Memory B cell (primary cell): ENCODE measurements at places on chromosomes 12 and 14.

GRCh38 chr14:95911456-95911855 is 34.8 kb downstream of the TUNAR start:
- no peak for DNase-seq

- DNase-seq = no peak
Observed at GRCh38 chr14:24576771-24577170, 721 bp upstream of the CTSG start.

DNA sequence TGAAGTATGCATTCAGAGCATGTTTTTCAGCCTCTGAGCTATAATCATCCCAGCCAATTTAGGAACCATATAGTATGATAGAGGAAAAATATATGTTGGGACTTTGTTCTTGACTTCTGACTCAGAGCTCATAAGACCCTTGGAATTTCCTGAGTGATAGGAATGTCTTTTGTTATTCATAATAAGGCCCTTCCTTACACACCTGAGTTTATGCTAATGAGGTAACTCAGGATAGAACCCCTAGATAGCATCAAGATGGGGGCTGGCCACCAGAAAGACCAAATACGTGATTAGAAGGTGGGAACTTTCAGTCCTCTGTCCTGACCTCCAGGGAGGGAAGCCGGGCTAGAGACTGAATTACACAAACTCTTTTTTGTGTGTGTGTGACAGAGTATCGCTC is 32.4 kb upstream of the PLEK2 start:
- no peak for DNase-seq

- DNase-seq = no peak
Observed at GRCh38 chr12:28517101-28517500, 326.8 kb downstream of the CCDC91 start.

DNA sequence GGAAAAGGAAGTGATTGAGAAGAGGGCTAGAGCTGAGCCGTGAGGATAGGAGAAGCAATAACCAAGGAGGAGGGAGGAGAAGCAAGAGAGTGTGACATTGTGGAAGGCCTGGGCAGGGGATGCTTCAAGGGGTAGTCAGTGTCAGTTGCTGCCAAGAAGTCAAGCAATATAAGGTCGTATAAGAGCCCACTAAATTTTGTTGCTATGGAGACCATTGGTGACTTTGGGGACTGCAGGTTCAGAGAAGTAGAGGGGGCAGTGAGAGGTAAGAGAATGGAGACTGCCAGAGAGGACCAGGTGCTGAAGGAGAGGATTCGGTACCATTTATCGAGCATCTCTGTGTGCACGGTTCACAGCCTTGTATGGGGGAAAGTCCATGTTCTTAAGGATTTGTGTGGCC is 3.1 kb upstream of the ATXN3 start:
- no peak for DNase-seq

GRCh38 chr12:119175081-119175480 is 3.6 kb upstream of the HSPB8 start:
- DNase-seq = no peak

GRCh38 chr12:79515530-79515935 is 175.2 kb downstream of the PAWR start:
- no peak for DNase-seq

DNA sequence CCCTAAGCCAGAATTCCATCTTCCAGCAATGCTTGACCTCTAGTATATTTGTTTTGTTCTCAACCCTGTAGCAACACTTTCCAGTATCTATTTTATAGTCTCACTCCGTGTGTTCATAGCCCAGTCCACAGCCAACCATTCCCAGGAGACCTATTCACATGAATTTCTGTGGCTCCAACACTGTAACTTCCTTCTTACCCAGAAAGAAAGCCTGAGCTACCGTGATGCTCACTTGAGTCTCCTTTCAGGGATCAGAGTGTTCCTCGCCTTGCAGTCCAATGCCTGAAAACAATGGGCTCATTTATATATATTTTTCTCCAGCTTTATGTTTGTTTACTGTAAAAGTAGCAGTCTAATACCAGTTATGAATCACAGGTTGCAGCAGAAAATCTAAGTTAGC is 645.0 kb upstream of the NOVA1 start:
- no peak for DNase-seq

DNA sequence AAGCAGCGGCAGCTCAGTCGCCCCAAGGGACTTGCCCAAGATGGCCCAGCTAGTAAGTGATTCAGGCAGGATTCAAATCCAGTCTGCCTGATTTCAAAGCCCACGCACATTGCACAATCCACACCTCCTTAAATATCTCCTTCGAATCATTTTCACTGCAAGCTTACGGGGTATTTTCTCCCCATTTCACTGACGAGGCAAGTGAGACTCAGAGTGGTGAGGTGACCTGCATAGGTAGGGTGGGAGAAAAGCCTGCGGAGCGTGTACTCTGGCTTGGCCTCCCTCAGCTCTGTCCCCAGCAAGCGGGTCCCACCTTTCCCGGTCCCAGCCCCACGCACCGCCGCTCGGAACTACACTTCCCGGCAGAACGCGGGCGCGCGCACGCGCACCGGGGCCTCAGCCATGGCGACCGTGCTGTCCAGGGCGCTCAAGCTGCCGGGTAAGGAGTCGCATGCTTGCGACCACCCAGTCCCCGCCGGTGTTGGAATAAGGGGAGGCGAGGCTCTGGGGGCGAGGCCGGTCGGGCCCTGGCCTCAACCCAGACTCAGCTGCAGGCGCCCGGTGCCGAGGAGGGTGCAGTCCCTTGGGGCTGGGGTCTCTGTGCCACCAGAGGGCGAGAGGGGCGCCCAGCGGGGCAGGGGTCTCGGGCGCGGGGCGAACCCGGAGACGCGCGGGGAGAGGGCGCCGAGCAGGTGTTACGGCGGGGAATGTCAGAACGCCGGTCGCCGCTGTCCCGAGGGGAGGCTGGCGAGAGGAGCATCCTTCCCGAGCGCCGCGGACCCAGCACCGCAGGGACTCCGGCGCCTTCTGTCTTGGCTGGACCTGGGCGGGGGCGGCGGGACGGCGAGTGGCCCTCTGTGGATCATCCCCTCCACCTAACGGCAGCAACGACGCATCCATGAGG is at the start of gene FAM234B:
Gene FAM234B, plus strand, starts transcription at position 380 of the 904 bp plus-strand sequence. Its CDS starts 23 bp downstream, at position 403.
- DNase-seq = peak; percentile 60

DNA sequence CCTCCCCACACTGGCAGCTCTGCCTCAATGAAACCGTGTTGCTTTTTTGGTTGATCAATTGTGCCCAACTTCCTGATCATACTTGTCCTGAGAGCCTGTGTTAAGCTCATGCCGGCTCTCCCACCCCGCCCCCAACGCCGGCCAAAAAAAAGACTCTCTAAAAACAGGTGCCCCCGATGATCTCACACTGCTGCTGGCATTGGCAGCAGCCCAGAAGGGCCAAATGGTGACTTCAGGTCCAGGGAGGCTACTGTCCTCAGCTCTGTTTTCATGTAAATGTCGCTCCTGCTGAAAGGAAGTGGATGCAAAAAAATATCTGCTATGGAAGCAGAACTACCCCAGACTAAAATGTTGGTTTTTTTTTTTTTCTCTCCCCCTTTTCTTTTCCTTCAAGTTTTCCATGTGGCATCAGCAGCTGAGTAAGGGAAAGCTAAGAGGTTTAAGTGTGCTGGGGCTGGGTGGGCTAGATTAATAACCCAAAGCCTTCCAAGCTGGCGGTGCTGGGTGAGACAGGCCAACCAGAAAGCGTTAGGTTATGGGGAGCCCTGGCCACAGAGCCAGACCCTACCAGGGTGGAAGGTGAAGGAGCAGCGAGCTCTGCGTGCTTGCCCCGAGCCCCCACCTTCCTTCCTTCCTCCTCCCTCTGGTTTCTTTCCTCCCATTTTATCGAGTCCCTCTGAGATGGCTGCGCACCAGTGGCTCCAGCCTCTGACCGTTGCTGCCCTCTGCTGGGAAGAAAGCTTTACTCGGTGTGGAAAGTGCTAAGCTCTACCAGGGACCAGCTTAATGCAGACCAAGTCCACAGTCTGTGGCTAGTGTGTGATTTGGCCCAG is 396.1 kb downstream of the NRXN3 start:
- DNase-seq = peak; percentile 19

DNA sequence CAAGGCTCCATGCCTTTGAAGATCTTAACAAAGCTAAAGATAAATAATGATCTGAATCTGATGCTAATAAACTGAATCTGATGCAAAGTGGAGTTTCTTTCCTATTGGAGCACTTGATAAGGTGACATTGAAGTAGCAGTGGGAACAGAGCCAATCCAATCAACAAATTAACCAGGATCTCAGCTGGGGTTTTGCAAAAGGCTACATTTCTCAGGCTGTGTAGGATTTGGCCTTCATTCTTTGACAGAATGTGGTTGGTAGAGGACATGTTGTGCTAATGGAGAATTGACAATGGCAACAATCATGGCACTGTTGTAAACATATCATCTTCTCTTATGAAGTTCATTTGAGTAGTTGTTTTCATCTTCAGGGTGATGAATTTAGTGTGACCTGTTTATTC is 164.9 kb downstream of the CCDC91 start:
- DNase-seq = no peak

- no peak for DNase-seq
Observed at GRCh38 chr14:74577247-74577947, 34.6 kb downstream of the LTBP2 start.
